ENCODE measurements at places on chromosomes 3 and 15.

DNA sequence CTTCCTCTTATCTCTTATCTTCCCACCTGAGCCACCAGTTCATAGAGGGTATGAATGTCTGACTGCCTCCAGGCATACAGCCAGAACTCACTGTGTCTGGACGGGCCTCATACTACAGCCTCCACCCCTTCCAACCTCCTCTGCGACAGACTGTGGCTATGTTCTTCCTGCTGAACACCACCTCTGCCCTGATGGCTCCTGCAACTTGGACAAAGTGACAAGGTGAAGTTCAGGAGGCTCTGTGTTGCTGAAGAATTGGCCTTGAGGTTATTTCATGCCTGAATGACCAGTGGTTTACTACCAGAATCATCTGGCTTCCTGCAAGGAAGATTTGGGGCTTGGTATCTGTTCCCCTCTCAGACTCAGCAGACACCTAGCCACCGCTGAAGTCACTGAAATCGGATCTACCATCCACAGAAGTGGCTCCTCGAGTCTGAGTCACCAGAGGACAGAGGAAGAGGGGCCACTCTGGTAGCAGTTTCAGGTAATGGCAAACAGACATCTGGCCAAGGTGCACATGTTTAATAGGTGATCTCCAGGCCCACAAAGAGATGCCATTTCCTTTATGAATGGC lies 14.2 kb upstream of the ULK3 start:
- DNase-seq = no peak

- no peak for DNase-seq
These were observed 967.8 kb upstream of the CFAP20DC start for GRCh38 chr3:60017631-60018030.

GRCh38 chr3:66923969-66924368 lies 74.1 kb upstream of the KBTBD8 start:
- DNase-seq = no peak

DNA sequence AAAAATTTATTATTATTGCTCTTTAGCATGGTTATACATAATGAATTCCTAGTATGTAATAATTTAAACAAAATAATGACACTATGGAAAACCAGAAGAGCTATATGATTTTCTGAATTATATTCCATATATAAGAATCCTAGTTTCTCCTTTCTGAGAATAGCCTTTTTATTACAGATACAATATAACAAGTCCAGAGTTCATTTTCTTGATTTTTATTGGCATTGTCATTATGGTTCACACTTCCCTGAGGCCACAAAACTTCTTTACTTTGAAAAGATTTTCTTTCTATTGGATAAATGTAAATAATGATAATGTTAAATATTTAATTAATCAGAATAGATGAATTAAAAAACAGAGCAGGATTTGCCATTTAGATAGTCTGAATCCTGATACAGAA lies 362.3 kb upstream of the BCHE start:
- no peak for DNase-seq

DNA sequence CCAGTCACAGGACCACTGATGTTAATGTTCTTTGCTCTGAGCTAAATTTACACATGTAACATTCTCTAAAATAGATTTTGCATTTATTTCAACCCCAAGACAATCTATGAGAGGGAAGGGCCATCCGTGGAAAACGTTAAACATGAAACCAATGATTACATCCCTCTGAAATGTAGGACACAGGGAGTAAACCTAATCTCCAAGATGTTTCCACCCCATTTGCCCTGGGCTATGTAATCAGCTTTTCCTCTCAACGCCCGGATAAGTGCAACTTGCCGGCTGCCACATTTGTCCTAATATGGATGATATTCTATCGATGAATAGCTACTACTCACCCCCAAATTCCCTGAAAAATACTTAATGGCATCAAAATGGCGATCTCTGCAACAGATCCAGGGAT lies 6.4 kb upstream of the FMN1 start:
- no peak for DNase-seq

GRCh38 chr3:111570404-111571030 lies 24.6 kb downstream of the ZBED2 start:
- DNase-seq = no peak

GRCh38 chr15:67150023-67150860 lies 84.8 kb downstream of the SMAD3 start:
- peak; percentile 98 for DNase-seq
